Naive thymus-derived CD4-positive, alpha-beta T cell (primary cell): ENCODE measurements at places on chromosomes 5 and 9. TPM values are rescaled to one million over a fixed set of nuclear protein-coding genes. Genes with fewer than 3 reads are reported as not detected.

- DNase-seq: no peak
Measured at GRCh38 chr9:77455312-77455927, 192.7 kb downstream of the GNA14 start.

DNA sequence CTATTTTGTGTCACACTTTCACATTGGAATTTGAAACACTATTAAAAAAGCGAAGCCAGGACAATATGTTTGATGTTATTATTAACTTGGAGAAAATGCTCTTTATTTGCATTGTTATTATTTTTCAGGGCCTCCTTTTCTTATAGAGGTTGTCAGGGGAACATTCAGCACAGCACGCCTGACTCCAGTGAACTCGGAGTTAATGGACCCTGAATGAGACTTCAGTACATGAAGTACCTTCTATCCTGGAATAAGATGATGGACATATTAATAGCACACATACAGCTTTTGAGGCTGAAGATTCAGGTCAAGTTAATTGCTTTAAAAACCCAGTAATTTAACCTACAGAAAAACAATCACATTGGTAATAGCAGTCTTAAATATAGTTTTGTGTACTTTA lies 652.9 kb downstream of the SEMA5A start:
- no peak for DNase-seq

DNA sequence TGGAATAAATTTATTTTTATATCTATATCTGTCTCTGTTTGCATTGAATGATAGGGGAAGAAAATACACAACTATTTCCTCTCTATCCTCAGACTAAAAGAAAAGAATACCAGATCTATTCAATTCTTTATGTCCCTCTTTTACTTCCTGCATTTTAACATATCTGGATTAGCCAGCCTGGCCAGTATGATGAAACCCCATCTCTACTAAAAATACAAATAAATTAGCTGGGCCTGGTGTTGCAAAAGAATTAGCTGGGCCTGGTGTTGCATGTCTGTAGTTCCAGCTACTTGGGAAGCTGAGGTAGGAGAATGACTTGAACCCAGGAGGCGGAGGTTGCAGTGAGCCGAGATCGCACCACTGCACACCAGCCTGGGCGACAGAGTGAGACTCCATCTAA lies 182.0 kb downstream of the LURAP1L start:
- DNase-seq: no peak

- no peak for DNase-seq
Measured at GRCh38 chr9:35526087-35526801, 36.3 kb downstream of the RUSC2 start.

- no peak for DNase-seq
Measured at GRCh38 chr5:8553364-8553763, 684.4 kb downstream of the MTRR start.

NTRK2 gene
- total RNA-seq: not detected

HMCN2 gene
- not detected for total RNA-seq

ADRA1B gene
- total RNA-seq: not detected
